ENCODE measurements at places on chromosomes 5 and 9.

DNA sequence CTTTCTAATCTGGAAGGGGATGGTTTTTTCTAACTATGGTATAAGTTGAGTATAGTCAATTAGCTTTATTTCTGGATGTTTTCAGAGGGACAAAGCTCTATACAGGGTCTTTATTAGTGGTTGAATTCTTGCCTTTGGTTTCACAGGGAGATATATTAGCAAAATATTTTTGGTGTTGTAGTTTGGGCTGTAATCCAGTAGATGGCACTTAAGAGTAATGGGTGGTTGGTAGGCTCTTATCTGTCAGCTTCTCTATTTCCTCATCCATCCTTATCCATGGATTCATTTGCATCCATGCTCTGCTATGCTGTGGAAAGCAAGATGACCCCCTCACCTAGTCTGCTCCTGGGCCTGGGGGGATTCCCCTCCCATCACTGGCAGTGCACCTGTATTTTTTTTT is 363.6 kb upstream of the CYLC2 start:
- no peak for DNase-seq

DNA sequence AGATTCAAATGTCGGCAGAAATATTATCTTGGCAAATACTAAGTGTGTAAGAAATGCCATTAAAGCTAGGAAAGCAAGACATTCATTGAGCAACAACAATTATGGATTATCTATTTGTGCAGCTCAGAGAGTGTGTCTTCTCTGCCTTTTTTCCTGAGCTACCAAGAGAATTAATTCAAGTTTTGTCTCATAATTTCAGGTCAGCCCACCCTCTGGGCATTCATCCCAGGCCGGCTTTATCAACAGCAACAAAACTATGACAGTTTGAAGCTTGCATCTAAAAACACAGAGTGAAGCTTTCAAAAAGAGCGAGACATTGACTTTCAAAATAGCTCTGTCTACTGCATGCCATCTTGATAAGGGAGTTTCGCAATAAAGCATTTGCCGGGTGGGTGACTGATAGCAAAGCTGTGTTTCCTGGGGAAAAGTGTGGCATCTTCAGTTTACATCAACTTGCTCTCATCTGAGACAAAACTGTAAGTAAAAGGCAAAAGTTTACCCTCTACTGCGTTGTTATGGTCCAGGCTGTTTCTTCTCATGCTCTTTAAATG is 182.4 kb downstream of the IRX1 start:
- DNase-seq = no peak

GRCh38 chr5:140205952-140206351 is 31.0 kb downstream of the CYSTM1 start:
- DNase-seq = no peak

DNA sequence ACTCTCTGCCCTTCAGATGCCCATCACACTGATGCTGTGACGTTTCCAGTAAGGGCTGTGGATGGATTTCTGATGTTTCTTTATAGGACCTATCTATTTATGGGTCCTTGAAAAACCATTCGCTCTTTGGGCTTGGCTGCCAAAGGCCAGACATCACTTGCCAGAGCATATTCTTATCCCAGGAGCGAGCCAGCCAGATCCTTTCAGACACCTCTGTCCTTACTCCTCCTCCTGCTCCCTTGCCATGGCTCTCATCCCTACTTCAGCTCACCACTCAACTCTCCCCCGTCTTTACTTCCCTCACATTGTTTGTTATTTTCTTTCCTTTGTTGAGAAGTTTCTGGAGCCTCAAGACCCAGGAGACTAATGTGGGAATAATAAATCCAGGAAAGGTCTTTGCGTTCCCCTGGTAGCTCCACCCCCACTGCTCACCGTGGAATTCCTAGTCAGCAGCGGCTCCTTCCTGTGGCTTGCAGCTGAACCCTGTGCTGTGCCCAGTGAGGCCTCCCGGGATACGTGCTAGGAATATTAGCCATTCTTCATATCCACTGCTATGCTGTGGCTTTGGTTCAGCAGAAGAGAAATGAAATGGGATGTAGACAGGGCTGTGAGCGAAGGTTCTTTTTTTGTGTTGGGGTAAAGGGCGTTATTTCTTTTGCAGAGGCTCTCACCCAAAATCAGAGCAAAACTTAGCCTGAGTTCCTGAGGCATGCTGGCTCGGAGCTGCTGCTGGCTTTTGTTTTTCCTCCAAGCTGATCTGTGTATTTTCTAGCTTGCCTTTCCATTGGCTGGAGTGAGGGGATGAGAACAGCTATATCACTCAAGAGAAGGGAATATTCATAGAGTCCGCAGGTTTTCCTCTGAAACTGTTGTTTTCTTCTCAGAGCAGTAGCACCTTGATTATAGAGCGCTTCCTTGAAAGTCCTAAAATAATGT is 171.1 kb downstream of the SAXO1 start:
- DNase-seq = no peak

GRCh38 chr5:7190712-7191250 is 205.2 kb upstream of the ADCY2 start:
- DNase-seq = no peak

- no peak for DNase-seq
Observed at GRCh38 chr5:156126716-156127115, 200.2 kb upstream of the SGCD start.

DNA sequence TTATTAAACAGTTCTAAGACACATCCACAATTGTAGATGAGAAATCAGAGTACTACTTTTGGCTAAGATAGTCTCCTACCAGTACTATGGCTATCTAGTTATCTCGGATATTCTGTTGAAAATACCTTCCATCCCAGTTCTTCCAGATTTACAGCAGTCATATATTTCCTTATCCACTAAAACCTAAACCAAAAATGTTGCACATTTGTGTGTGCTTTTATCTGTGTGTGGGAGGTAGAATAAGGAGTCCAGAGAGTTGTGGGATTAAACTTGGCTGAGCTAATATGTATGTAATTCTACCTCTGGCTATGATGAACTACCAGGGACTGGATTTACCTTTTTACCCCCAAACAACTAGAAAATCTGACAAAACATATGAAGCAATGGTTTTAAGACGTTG is 17.5 kb upstream of the NDUFB6 start:
- DNase-seq = no peak

DNA sequence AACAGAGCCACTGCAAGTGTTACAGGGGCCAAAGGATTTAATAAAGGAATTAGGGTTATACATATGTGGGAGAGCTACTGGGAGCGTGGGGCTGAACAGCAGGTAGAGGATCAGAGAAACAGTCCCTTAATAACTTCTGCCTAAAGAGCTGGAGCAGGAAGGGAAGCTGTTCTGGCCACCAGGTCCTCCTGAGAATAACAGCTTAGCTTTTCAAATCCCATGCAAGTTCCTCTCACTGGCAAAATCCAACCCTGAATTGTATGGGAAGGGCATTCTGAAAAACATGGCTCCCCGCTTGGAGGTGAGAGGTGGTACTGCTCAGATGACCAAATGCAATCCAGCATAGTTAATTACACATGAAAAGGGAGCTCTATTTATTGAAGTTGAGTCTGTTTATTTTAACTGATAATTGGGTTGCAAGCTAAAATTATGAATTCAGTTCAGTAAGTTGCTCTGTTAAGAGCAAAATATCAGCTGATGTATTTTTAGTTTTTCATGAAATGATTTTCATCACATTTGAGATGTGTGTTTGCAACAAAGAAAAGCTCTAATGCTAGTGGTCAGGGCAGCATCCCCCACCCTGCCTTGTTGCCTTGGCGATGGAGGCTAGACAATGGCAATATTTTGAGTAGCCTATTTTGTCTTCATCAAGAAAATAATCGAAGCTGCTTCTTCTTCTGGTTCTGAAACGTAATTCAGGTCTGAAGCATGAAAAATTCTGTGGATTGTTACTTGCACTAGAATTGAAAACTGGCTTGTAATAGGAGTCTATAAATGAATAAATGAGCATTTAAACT is 58.4 kb upstream of the SH3GL2 start:
- no peak for DNase-seq

GRCh38 chr9:127225801-127226625 is 38.6 kb upstream of the GARNL3 start:
- DNase-seq = no peak

GRCh38 chr5:133850811-133851210 is 117.6 kb downstream of the C5orf15 start:
- no peak for DNase-seq

GRCh38 chr5:181221105-181221791 is 1.8 kb upstream of the TRIM41 start:
- DNase-seq = peak; percentile 70

DNA sequence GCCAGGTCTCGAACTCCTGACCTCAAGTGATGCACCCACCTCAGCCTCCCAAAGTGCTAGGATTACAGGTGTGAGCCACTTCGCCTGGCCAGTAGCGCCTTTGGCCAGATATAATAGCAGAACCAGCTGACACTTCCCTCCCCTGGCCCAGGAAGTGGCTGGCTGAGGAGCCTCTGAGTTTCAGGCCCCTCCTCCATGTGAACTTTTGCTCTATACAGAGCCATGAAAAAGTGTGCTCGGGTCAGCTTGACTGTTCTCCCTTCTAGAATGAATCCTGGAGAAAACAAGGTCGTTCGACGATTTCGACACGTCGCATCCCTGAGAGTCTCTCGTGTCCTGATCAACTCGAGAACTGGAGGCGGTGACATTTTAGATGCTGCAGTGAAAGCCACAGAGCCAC is 8.6 kb upstream of the ZDHHC12 start:
- DNase-seq = no peak

DNA sequence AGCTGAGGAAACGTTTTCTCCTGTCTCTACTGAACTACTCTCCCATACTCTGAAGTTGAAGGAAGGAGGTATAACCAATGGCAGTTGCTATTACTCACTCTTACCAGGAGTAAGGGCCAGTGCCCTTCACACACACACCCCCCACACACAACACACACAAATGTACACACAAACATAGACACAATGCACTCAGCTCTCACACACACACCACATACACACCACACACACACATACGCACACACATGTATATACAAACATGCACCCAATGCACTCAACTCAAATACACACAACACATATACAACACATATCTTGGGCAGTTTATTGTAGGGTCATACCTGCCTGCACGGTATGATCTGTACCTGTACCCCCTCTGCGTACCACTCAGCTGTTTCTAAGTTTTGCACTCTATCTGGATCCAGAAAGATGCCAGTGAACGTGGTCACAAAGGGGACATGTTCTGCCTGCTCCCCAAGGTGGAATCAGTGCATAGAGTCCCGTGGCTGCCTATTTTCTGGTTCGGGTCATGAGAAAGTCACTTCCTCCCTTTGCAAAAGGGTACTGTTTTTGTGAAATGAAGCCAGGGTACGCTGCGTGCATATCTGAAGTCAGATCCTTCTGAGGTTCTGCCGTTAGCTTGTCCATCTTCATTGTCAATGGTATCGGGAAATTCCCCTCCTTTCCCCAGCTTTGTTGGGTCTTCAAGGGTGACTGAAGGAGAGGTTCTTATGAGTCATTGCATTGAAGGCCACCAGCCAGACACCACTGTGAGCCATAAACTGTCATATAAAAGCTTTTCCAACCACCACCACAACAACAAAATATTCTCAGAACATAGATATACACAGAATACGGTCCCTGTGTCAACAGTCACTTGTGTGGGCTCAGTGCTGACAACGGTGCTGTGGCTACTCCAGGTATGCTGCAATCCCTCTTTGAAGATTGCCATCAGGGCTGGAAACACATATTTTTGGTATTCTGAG is 131.9 kb downstream of the UGCG start:
- DNase-seq = peak; percentile 52

DNA sequence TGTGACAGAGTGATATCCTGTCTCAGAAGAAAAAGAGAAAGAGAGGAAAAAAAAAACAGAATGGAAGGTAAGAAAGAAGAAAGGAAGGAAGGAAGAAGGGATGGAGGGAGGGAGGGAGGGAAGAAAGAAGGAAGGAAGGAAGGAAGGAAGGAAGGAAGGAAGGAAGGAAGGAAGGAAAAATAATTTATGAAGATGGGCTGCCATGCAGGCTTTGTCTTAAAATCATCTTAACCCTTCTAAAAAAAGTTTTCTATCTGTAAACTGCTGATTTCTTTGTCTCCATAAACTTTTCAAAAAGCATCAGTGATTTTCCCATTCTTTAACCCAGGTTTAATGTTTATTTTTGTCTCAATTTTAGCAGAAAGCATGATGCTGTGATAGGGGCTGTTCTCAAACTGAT is 1154.1 kb upstream of the CDH6 start:
- DNase-seq = no peak

- DNase-seq = no peak
Observed at GRCh38 chr5:172852490-172853354, 18.7 kb downstream of the ERGIC1 start.

DNA sequence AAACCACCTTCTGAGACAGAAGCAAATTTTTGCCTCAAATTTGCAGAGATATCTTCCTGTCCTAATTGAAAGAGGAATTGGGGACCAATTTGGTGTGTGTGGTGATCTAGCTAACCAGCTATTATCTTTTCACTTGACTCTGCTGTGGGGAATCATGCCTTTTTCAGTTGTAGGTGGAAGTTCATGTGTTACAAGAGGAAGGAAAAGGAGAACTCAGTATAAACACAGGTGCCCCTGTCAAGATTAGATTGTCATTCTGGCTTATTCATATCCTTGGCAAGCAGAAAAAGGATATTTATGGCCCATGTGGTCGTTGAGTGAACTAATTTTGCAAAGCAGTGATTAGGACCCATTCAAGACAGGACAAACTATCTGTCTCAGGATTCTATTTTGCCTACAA is 336.8 kb upstream of the SLC30A5 start:
- DNase-seq = no peak

GRCh38 chr5:58773744-58774441 is 191.0 kb downstream of the RAB3C start:
- DNase-seq = no peak

- DNase-seq = no peak
Observed at GRCh38 chr9:129225815-129226214, 47.8 kb upstream of the IER5L start.

GRCh38 chr9:98485706-98486105 is 223.0 kb downstream of the GABBR2 start:
- DNase-seq = no peak

DNA sequence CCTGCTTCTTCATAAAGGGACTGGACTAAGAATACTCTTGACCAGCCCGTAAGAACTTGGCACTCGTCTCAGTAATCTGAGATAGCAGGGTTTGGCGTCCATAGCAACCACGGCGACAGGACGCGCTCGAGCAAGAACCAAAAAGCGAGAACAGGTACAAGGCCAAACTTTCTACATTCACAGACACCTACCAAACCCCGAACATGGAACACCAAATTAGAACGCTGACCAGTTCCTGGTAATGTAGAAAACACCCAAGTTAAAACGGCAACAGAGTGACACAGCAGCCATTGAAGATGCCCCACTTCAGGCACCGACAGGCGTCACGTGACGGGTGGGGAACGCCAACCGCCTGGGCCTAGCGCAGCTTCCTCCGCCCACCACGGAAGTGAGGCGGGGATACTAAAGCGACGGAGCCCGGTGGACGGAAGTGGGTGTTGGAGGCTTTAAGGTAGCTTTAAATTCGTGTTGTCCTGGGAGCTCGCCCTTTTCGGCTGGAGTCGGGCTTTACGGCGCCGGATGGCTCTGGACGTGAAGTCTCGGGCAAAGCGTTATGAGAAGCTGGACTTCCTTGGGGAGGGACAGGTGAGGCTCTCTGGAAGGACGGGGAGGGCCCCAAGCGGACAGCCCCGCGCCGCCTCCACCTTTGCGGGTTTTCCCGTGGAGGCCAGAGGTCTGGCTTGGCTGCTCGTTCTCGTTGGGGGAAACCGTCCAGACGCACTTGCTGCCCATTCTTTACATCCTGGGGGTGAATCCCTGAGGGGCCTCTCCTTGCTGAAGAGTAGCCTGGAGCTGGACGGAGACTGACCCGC is at the start of gene CDK7:
CDK7 (plus strand) TSS at position 430 of the 812 bp plus-strand sequence; CDS start at position 520, 90 bp downstream.
- DNase-seq = peak; percentile 85

GRCh38 chr5:76521240-76521758 is 101.9 kb downstream of the F2RL2 start:
- no peak for DNase-seq

GRCh38 chr5:78504704-78505677 is 143.6 kb downstream of the LHFPL2 start:
- no peak for DNase-seq
